ENCODE measurements at places on chromosomes 13 and 19.
A peak's percentile ranks its signal among the peaks of the same experiment; 100 is the strongest.

GRCh38 chr19:3420244-3420755, 53.9 kb downstream of the NFIC start:
- no peak for DNase-seq

- DNase-seq, result no peak
These were observed 6.0 kb upstream of the ZNF614 start for GRCh38 chr19:52034051-52034728.

DNA sequence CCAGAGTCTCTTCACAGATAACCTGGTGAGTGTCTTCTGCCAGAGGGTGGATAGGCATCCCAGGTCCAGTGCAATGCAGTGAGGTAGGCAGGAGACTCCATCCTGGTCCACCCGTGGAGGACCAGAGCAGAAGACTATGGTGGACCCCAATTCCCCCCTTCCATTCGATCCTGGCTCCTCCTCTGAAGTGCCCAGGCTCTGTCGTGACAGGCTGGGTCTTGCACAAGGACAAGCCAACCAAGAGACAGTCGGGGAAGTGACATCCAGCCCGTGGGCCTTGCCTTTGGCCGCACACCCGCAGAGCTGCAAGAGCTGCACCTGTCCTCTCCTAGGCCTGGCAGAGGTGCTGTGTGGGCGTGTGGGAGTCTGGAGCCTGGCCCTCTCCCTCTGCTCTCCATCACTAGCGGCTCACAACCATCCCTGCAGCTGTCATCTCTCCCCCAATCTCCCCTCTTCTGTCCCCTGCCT, 3.1 kb downstream of the ZNF784 start:
- DNase-seq, result no peak

GRCh38 chr19:49557641-49558325, 22.6 kb downstream of the NOSIP start:
- DNase-seq, result no peak

DNA sequence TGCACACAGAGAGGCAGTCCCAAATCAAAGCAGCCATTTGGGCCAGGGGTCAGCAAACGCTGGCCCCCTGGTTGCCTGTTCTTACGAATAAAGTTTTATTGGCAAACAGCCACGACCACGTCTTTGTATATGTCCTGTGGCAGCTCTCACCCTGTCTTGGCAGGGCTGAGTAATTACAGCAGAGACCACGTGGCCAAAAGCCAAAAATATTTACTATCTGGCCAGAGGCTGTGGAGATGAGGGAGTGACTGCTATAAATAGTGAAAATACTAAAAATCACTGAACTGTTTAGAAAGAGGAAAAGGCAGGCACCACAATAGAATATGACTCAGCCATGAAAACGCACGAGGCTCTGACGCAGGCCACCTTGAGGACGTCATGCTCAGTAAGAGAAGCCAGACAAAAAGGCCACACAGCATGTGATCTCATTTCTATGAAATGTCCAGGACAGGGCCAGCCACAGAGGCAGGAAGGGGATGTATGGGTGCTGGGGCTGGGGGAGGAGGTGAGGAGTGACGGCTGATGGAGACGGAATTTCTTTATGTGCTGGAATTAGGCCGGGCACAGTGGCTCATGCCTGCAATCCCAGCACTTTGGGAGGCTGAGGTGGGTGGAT, 29.4 kb downstream of the SMIM24 start:
- DNase-seq, result no peak

DNA sequence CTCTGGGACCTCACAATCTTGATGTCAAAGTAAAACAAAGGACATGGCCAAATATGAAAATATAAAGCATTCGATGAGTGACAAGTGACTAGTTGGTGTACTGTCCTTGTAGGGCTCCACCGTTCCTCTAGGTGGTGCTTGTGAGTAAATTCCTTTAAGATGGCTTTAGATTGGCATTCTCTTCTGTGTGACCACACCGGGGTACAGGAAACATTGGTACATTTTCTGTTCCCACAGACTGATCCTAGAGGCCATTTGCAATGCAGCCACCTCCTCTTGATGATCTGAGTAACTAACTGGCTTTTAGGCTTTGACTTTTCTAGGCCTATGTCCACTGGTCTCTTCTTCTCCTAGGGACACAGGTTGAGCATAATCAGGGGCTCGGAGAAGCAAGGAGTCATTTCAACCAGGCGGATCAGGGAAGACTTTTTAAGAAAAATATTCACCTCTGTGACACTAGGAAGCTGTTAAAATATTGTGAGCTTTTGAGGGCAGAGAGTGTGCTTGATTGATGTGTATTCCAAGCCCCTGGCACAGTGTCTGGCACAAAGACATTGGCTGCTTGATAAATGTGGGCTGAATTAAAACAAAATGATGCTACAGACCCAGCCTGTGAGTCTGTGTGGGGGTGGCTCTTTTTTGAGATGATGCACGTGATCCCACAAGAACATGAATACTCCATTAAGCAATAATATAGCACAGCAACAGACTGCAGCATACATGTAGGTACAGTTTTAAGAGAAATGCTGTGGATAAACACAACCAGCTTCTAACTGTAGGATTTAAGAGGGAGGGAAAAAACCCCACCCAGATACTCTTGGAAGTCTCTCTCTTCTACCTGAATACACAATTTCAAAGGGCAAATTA, 21.0 kb downstream of the EPSTI1 start:
- no peak for DNase-seq

DNA sequence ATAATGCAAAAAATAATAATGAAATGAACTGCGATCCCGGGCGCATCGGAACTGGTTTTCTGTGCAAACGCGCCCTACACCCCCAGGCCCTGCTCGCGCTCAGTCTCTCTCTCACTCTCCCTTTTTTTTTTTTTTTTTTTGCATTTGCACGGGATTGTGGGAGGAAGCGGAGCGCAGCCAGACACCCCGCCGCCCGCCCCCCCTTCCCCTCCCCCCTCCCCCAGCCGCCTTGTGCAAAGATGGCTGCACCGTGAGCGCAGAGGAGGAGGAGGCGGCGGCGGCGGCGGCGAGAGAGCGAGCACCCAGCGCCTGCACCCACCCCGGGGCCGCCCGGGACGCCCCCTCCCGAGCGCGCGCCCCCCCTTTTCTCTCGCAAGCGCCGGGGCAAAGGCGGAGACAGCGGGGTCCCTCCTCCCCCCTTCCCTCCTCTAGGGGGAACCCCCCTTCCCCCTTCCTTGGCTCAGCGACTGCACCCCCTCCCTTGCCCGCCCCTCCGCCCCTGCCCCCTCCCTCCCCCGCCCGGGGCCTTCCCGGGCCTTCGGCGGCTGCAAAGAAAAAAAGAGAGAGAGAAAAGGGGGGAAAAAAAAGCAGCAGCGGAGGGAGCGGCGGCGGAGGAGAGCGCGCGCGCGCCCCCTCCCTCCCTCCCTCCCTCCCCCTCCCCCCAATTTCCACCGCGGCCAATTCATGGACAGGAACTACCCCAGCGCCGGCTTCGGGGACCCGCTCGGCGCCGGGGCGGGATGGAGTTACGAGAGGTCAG, at the start of gene PRR12:
Gene PRR12, plus strand, starts transcription at position 212 of the 760 bp plus-strand sequence. Its CDS starts 473 bp downstream, at position 685.
- peak; percentile 55 for DNase-seq

DNA sequence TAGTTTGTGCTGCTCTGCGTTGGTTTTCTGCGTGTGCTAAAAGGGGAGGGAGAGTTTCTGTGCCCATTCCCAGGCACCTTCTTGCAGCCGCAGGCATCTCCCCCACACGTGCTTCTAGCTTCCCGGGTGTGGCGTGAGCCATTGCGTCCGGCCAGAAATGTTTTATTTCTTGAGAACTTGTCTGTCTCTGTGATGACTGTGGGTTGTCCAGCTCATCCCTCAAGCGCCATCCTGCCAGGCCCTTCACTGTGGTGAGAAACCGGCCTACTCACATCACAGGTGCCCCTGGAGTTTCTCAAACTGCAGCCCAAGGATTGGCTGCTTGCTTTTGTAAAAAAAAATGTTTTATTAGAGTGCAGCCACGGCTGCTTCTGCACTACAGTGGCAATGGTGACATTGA, 24.2 kb downstream of the EPN1 start:
- no peak for DNase-seq

DNA sequence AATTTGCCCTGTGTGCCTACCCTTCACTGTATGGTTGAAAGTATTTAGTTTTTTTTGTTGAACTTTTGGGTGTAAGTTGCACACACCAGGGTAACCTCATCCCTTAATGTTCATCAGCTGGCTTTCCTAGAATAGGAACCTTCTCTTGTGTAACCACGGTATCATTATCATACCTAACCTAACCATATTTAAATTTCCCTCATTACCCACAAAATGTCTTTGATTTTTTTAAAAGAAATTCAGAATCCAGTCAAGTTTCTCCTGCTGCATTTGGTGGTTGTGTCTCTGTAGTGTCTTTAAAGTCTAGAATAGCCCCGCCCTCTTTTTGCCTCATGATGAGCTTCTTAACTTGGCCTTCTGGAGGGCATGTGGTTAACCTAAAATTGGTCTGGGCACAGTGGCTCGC, 80.3 kb downstream of the RYR1 start:
- no peak for DNase-seq

- no peak for DNase-seq
These were observed 57.3 kb upstream of the TPM4 start for GRCh38 chr19:16018801-16019551.

GRCh38 chr19:40191836-40192646, 815 bp downstream of the MAP3K10 start:
- no peak for DNase-seq

DNA sequence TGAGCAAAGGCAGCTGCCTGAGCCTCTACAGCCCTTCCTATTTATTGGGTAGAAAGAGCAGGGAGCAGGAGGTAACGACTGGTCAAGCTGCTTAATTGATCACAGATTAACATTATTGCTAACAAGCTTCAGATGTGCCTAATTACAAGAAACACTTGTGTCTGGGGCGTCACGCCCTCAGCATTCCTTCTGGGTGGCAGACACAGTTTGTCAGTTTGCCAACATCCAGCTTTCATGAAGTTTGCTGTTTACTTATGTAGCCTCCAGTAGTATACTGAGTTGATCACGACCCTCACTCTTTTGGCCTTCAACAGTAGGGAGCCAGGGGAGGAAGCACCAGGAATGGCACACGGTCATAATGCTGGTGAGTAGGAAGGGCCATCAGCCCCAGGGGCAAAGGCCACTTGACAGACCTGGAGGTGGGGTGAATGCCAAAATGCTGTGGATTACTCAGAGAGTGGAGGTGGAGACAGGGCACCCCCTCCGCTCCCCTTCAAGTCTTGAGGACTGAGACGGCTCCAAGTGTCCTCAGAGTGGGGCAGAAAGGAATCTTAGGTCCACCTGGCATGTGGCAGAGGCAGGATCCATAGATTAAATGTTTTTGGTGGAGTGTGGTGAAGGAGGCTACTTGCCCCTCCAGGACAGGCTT, 34.9 kb upstream of the PSPC1 start:
- no peak for DNase-seq

- DNase-seq, result no peak
These were observed 11.1 kb downstream of the LRRC4B start for GRCh38 chr19:50557009-50557613.

DNA sequence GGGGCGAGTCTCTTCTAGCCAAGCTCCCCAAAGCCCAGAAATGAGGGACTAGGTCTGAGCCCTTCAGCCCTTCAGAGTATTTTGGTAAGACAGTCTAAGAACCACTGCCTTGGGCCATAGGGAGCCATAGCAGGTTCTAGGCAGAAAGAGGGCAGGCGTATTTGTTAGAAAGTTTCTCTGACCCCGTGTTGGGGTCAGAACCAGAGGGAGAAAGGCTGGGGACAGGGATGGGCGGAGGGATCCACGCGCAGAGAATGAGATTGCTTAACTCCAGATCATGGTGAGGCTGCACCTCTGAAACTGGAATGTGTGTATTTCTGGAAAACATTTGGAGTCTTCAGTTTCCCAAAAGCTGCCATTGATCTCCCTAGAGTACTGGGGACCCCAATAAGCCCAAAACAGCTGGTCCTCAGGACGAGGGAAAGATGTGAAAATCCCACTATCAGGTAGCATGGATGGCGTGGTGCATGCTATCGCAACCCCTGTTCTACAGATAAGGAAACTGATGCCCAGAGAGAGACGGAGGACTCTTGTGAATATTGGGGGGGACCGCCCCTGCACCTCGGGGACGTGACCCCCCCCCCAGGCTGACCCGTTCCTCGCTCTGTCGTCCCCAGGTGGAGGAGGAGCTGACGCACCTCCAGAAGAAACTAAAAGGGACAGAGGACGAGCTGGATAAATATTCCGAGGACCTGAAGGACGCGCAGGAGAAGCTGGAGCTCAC, 703 bp upstream of the TPM4 start:
- DNase-seq, result no peak

- peak; percentile 47 for DNase-seq
These were observed 6.0 kb downstream of the RUVBL2 start for GRCh38 chr19:48999481-49000325.

DNA sequence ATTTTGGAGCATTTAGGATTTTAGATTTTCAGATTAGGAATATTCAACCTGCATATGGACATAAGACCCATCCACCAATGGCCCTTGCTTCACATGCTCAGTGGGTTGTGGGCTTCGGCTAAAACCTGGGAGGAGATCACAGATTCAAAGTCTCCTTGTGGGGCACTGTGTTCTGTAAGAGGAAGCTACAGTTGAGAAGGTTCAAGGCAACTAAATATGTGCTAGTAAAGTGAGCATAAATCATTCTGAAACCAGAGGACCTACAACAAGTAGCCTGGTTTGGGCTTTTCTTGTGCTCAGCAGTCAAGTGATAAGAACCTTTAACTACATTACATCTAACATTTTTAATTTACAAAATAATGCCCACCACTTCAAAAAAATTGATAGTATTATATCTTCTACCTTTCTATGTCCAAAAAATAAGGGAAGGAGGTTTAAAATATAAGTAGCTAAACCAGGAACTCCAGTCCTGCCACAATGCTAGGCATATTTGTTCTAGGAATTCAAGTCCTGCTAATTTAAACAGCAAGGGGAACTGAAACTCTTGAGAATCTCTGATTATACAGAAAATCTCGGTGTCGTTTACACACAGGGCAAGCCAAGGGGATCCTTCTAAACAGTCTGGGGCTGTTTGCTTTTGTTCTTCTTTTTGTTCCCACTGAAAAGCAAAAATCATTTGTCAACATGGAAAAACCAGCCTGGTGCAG, 36.6 kb downstream of the FOXO1 start:
- DNase-seq, result no peak

- DNase-seq, result no peak
These were observed 616 bp upstream of the PCDH17 start for GRCh38 chr13:57630661-57631595.

GRCh38 chr19:55156202-55157063, 1.1 kb downstream of the TNNI3 start:
- no peak for DNase-seq

DNA sequence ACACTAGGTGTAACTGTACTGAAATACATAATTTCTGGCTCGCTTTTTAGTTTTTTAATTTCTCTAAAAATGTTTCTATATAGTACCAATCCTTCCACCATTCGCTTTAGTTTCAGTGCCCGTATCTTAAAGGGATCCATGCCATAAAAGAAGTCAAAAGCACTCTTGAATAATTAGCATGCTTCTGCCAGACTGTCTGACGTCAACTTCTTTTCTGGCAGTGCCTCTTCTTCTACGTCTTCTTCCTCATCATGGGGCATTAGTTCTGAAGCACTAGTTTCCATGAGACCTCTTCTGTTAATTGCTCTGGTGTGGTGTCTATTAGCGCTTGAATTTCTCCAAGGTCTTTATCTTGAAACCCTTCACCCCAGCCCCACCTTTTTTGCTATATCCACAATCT, 93.8 kb upstream of the DOCK9 start:
- DNase-seq, result no peak

Measured in activated CD4-positive, alpha-beta T cell treated with anti-CD3 and anti-CD28 coated beads, Interleukin-2, amount 50 U/mL, for 24 hours (primary cell).